ENCODE measurements at places on chromosomes 6 and 20.
A peak's percentile ranks its signal among the peaks of the same experiment; 100 is the strongest.

GRCh38 chr6:43791745-43792422 is 21.9 kb downstream of the VEGFA start:
- no peak for DNase-seq

DNA sequence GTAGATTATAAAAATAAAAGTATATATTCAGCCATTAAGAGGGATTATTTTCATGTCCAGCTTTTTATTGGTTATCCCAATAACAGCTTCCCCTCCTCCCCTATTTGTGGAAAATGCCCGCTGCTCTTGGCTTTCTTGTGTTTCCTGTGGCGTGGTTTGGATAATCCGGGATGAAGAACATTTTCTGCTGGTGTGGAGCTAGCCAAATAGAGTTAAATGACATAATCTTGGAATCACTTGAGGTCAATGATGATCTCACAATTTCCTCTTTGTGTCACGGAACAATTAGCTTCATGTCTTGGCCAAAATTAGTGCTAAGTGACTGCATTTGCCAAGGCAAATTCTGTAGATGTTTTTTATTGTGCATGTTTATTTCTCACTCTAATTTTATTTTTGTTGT is 394.0 kb downstream of the LAMA2 start:
- DNase-seq, result no peak

DNA sequence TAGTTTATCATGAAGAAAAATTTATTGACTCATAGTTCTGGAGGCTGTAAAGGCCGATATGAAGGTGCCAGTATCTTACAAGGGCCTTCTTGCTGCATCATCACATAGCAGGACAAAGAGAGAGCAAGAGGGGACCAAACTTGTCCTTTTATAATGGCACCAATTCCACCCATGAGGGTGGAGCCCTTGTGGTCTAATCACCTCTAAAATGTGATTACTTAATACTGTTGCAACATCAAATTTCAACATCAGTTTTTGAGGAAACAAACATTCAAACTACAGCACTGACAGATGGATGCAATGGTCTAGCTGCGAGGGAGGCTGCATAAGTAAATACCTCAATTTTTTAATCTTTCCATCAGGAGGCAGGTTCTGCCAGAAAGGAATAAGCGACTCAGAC is 76.7 kb upstream of the LAMA2 start:
- DNase-seq, result no peak

- no peak for DNase-seq
Observed at GRCh38 chr20:52001999-52002666, 189.4 kb downstream of the ZFP64 start.

- DNase-seq, result no peak
Observed at GRCh38 chr6:136947037-136947436, 24.9 kb downstream of the SLC35D3 start.

- DNase-seq, result no peak
Observed at GRCh38 chr20:60292001-60292520, 333.8 kb downstream of the CDH26 start.

GRCh38 chr6:121595646-121596045 is 160.2 kb downstream of the GJA1 start:
- no peak for DNase-seq

DNA sequence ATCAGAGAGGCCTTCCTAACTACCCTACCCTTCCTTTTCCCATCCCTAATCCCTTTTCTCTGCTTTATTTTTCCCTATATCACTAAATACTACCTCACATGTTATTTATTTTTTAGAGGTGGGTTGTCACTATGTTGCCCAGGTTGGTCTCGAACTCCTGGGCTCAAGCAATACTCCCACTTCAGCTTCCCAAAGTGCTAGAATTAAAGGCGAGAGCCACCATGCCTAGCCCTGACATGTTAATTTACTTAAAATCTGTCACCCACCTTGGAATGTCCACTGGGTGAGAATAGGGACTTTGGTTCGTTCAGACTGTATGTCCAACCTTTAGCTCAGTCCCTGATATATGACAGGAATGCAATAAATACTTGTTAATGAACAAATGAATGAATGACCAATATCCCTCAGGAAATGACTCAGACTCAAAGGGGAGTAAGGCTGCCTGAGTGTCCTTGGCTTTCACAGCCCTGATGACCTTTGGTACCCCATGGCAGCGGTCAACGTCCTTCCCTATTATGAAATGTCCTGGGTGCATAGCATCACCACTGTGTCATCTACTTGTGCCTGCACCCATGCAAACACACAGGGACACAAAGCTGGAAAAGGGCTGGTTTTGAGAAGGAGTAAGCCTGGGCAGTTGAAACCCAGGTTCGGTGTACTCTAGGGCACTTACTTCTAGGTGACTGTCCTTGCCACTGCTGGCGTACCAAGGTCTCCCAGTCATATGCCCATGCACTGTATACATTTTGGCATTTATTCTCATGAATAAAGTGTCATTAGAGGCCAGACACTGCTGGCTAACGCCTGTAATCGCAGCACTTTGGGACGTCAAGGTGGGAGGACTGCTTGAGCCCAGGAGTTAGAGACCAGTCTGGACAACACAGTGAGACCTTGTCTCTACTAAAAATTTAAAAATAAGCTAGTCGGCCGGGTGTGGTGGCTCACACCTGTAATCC is 26.5 kb downstream of the BCL2L1 start:
- DNase-seq, result peak; percentile 33

GRCh38 chr6:166112580-166112979 is 55.1 kb downstream of the TBXT start:
- DNase-seq, result peak; percentile 93

- DNase-seq, result no peak
Observed at GRCh38 chr20:47273591-47274235, 82.8 kb downstream of the ZMYND8 start.

GRCh38 chr6:30100585-30101443 is 12.1 kb downstream of the TRIM31 start:
- DNase-seq, result peak; percentile 86

- DNase-seq, result peak; percentile 20
Observed at GRCh38 chr6:99790679-99791078, 184.0 kb downstream of the PRDM13 start.

DNA sequence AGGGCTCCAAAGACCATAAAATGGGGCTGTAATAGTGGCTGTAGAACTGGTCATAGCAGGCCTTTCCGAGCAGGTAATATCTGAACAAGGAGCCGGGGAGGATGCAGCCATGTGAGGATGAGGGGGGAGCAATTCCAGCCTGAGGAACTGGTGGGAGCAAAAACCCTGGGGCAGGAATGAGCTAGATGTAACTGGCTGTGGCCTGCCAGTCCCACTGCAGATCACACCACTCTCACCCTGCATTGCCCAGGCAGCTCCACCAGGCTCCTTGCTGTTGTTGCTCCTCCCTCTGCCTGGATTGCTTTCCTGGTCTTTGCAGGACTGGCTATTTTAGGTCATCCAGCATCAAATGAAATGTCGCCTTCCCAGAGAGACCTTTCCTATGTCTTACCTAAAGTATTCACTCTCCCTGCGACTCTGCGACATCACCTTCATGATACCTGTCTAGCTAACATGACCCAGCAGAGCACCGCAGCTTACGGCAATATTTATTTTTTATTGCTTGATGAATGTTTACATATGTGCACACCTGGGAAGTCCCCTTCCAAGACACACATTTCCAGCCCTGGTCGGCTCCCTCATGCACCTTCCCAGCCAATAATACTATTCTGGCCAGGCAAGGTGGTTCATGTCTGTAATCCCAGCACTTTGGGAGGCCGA is 2.4 kb upstream of the ZFP64 start:
- DNase-seq, result peak; percentile 62

DNA sequence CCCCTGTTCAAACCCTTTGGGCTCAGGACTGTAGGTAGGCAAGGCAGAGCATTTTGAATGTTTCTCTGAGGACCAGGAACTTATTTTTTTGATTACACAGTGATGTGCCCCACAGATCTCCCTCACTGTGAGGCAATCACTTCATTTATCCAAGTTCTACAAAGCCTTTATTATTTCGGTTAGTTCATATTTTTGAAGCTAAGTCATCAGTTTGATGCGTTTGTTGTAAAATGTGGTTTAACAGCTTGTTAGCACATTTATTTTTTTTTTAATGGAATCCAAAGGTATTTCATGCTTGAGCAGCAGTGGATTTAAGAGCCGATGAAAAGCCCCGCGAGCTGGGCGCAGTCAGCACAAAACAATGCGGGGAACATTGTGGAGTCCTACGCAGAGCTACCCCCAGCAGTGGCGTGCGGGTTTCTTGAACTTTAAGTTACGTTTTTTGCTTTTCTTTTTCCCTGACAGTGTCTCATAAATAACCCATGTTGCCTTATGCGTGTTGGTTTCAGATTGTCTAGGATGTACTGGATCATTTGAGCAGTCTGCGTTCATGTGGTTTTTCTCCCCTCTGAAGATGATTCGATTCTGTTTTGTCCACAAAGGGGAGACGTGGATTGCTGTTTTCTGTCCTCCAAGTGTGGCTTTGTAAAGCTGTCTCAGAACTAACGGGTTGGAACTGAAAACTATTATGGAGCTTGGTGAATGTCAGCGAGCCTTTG is 233.6 kb upstream of the BMP2 start:
- DNase-seq, result no peak

Measured in DMS53 (cell line).